ENCODE measurements at places on chromosomes 3 and 15.

- DNase-seq, result no peak
Observed at GRCh38 chr15:47766406-47766805, 49.1 kb downstream of the SEMA6D start.

- no peak for DNase-seq
Observed at GRCh38 chr3:23756206-23756840, 49.4 kb upstream of the UBE2E1 start.

DNA sequence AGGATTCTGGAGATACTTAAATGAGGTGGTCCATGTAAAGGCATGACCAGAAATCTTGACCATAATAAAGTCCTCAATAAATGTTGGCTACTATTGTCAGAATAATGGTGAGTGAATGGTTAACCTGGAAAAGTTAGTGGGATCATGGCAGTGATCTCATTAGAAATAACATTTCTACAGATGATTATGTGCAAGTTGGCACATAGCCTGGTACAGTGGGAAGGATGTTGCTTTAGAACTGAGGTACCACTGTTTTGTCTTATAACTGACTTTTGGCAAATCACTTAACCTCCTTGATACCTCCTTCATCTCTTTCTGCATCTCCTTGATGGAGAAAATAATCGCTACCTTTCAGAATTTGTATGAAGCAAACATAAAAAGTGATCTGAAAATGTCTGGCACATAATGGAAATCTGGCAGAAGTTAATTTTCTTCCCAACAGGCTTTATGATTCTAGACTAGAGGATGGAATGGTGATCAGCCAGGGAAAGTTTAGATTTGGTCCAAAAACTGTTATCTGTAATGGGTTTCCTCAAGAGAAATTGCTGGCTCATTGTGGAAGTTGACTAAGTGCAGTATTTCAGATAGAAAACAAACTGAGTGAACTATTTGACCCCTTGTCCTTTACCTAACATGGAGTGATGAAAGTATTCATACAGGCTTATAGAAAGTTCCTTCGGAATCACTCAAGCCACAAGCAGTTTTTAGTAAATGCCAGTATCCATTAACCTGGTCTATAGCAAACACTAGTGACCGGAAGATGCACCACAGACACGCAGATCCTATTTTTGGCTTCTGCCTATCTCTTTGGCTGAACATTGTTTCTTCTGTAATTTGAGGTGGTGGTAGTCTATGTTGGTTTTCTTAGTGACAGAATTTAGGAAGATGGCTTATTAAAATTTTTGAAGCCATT, 449.6 kb upstream of the TGFBR2 start:
- DNase-seq, result no peak

- DNase-seq, result no peak
Observed at GRCh38 chr15:75195122-75195765, 6.4 kb upstream of the C15orf39 start.

DNA sequence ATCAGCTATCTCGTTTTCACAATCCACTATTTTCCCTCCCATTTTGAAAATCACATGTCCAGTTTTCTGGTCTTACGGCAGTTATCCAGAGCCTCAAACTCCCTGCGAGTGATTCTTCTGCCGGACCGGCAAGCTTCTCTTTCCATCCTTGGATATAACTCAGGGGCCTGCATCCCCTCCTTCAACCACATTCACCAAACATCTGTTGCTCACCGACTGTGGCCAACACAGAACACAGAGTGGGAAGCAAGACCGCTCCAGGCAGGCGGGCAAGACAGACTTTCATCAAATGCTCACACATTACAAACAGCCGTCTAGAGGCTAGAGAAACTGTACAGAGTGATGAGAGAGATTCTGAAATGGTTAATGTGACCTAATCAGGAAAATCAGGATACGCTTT, 7.6 kb upstream of the SLC12A8 start:
- DNase-seq, result no peak

DNA sequence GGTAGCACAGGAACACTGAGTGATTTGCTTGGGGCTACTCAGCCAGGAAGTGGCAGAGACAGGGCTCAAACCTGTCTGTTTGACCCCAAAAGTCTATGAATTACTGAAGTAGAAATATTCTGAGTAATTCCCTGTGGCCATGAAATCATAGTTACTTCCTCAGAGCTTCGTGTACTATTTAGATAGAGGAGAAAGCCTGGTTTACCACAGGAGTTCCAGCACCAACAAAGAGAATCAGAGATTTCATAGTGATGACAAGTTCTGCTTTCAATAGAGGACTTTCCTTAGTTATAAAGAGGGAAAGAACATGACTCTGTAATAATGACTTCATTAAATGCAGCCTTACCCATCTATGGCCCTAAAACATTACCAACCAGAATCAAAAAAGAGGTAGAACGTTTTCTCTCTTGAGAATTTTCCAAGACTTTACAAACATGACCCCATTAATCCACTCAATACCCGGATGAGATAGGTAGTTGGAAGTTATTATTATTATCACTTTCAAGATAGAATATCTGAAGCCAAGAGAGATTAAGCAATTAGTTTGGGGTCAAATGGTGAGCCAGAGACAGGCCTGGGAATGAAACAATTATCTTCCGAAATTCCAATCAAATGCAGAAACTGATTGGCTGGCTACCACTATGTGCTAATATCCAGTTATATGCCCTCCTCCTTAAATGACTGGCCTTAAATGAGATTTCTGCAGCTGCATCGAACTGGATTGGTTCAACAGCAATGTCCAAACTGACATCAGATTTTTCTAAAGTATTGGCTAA, 13.6 kb upstream of the WNT5A start:
- DNase-seq, result no peak

DNA sequence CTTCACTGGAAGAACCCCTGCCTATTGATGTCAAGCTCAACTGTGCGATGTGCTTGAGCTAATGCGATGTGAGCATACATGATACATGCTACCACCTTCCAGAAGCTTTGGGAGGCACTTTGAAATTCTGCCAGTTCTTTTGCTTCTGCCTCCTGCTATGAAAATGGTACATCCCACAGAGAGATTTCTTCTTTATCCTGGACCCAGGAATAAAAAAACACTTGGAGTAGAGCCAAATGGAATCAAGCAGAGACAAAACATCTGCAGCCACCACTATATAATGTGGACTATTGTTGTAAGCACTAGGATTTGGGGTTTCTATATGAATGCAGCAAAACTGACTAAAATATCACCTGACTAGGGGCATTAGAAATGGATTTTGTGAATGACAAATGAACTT, 119.9 kb upstream of the GAP43 start:
- DNase-seq, result no peak

Data from activated T-cell treated with anti-CD3 and anti-CD28 coated beads, Interleukin-2, amount 50 U/mL, for 4 hours (primary cell).